ENCODE measurements at places on chromosomes 4 and X.

GRCh38 chr4:113383111-113383785 is 333.8 kb downstream of the ANK2 start:
- DNase-seq: no peak

DNA sequence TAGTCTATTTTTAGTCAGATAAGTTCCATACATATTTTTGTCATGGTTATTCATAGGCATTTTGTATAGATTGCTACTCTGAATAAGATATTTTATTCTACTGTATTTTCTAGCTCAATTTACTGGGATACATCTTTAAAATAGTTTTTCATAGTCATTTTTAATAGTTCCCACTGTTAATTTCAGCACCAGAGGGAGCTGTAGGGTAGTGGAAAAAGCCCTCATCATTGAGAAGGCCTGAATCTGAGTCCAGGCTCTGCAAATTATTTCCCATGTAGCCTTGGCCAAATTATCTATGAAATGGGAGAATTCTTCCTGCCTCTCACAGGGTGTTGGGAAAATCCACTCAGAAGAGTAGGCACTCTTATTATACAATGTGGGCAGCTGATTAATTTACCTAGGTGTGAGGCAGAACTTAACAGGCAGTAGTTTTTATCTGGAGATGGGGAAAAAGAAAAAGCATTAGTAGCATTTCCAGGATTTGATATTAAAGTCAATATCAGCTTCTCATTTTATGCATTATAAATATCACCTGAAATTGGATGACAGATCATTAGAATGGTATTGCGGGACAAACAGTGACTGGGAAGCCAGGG is 102.9 kb upstream of the PAQR3 start:
- DNase-seq: no peak

GRCh38 chrX:39338583-39338982 is 537.3 kb downstream of the MID1IP1 start:
- DNase-seq: no peak

DNA sequence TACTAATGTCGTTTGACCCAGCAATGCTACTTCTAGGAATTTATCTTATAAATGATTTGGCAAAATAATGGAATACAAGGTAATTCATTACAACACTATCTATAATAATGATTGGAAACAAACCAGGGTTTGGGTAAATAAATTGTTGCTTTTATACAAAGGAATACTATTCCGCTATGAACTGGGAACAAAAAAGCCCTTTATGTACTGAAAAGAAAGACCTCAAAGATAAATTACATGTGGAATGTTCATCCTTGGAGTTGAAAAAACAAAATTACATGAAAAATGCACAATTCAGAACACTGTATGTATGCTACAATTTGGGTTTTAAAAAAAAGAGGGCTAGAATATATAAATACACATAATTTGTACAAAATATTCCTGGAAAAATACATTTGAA is 5.2 kb upstream of the NUP54 start:
- DNase-seq: no peak

DNA sequence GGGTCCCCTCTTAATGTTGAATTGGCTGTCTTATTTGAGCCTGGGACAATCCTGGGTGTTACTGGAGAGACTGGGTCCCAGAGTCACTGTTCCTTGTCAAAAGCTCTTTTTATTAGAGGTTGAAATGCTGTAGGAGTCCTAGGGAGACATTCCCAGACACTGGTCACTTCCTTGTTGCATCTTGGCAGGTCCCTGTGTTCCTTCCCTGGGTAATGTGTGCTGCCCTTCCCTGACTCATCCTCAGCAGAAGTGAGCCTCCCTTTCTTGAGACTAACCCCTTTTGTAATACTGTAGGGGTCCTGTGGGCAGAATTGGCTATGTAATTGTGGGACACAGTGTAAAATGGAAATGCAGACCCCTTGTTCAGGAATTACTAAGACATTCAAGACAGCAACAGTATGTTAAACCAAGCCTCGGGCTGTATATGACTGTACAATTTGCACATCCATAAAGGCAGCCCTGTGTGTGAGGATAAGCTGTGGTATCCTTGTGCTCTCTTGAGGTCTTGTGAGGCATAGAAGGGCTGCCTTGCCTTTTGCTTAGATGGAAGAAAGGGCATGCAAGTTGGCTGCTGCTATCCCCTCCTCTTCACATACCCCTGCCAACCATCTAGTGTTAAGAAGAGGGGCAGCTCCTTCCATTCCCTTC is 53.5 kb downstream of the DCLK2 start:
- no peak for DNase-seq

DNA sequence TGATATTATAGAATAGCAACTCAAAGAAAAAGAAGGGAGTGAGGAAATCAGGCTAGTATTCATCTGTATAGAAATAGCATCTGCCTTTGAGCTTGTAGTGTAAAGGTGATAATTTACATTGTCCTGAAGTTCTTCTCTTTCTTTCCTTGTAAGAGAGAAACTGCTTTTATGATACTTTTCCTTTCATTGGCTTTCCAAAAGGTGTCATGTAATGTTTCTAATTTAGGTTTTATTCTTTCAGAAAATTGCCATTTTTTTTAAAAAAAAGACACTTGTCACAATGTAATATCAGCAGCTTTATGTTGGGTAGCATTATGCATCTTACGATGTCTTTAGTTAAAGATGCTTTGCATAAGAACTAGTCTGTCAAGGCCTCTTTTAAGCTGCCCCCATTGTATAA is 1153.8 kb upstream of the PCDH7 start:
- DNase-seq: no peak

DNA sequence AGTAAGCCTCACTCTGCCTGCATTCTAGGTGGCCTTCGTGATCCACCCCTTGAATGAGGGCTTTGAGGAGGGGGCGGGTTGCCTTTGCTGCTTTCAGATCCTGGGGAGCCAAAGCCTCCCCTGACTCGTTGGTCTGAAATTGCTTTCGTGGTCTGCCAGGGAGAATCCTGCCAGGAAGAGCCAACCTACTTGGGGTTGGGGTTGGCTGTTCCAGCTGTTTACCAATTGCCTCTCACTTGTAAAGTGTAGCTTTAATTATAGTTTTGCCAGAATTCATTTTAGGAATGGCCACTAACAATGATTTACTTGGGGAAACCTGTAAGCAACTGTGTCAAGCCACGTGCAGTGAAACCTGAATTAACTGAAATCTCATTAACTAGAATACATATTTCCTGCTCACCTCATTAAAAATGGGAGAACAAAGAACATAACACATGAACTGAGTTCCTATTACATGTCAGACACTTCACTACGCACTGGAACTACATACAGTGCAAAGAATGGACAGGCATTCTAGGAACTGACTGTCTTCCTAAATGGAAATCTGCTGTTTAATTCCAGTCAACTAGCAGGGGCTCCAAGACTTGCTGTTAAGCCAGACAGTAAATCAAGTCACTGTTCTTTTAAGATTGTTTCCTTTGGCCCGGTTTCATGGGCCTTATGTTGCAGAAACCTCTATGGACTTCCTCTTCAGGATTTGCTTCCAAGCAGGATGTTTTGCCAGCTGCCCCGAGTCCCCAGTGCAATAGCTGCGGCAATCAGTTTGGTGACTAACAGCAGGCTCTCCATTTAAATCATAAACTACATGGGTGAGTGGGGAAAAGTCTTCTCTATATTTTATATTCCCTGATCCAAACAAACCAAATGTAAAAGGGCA is 16.4 kb upstream of the NKRF start:
- no peak for DNase-seq

GRCh38 chr4:136414981-136415380 is 1117.3 kb downstream of the PCDH18 start:
- no peak for DNase-seq

- no peak for DNase-seq
These were observed 780.0 kb upstream of the MAGEB2 start for GRCh38 chrX:29435396-29435795.

- DNase-seq: no peak
These were observed 17.1 kb downstream of the GPR34 start for GRCh38 chrX:41705680-41706374.

- DNase-seq: peak; percentile 48
These were observed 1.2 kb upstream of the CD40LG start for GRCh38 chrX:136646602-136647239.

- peak; percentile 81 for DNase-seq
These were observed 3.1 kb upstream of the NR3C2 start for GRCh38 chr4:148445071-148445859.

DNA sequence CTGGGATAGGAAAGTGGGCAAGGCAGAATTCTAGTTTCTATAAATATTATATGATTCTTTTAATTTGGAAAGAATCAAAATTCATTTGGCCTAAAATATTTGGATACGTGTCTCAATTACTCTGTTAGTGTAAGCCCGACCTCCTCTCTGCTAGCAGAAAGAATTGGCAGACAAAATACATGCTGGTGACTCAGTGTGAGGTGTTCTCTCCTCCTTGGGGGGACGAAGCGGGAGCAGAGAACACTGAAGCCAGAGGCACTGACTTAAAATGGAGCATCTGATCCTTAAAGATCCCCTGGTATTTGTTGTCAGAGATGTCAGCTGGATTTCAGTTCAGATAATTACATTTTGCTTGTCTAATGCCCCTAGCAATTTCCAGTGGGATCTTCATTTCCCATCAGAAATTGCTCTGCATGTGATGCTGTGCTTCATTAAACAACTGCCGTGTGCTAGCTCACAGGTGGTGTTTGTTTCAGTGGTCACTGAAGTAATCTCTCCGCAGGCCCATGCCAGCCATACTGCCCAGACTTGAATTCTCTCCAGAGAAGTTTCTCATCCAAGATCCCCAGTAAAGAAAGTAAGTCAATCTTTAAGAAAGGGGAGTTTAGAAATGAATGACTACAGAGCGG is 188.7 kb upstream of the TLL1 start:
- no peak for DNase-seq

GRCh38 chrX:150790021-150790420 is 96.8 kb downstream of the MTMR1 start:
- DNase-seq: no peak

DNA sequence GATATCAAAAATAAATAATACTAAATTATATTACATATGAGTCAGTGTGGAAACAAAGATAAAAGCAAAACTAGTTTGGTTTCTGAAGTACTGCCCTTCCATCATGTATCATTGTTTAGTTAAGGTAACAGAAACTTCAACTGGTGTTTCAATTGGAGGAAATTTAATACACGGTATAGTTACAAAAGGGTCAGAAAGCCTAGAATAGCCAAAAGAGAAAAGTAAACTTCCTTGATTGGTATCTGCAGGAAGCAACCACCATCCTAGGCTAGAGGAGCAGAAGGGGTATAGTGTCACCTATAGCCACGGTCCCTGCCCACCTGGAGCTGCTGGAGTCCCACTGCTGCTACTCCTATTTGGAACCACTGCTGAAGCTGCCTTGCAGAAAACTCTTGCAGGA is 185.6 kb downstream of the SLC7A11 start:
- DNase-seq: no peak

GRCh38 chr4:20043991-20044390 is 207.7 kb upstream of the SLIT2 start:
- no peak for DNase-seq

DNA sequence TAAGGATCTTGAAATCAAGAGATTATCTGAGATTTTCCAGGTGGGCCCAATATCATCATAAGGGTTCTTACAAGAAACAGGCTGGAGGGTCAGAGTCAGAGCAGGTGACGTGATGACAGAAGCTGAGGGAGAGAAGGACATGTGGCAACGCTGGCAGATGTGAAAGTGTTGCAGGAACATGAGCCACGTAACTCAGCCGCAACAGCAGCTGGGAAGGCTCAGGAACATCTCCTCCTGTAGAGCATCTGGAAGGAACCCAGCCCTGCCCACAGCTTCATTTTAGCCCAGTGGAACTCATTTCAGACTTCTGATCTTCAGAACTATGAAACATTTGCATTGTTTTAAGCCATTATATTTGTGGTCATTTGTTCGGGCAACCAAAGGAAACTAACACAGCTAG is 156.3 kb upstream of the VEGFC start:
- no peak for DNase-seq

GRCh38 chr4:113845138-113845537 is 83.6 kb upstream of the CAMK2D start:
- no peak for DNase-seq

GRCh38 chr4:14857475-14857874 is 144.8 kb upstream of the CPEB2 start:
- DNase-seq: no peak

DNA sequence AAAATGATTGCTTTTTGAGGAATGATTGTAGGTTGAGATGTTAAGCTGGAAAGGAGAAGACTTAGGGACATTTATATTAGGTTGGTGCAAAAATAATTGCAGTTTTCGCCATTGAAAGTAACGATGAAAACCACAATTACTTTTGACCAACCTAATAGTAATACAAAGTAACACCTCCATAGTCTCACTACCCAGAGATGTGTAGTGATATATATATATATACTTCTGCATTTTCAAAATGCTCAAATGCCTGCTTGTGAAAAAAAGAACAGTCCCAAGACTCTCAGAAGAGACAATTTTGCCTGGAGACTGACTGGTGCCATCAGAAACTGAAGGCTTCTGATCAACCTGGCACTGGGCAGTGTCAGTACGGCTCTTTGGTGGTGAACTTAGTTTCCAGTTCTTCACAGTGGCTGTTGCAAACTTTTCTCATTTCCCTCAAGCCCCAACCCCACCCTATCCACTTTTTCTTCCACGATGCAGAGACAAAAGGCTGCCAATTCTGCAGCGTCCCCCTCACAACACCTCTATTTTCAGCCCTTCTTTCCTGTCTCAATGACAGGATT is 35.1 kb upstream of the TAPT1 start:
- no peak for DNase-seq

- DNase-seq: no peak
These were observed 83.2 kb downstream of the FUNDC1 start for GRCh38 chrX:44459501-44459900.

DNA sequence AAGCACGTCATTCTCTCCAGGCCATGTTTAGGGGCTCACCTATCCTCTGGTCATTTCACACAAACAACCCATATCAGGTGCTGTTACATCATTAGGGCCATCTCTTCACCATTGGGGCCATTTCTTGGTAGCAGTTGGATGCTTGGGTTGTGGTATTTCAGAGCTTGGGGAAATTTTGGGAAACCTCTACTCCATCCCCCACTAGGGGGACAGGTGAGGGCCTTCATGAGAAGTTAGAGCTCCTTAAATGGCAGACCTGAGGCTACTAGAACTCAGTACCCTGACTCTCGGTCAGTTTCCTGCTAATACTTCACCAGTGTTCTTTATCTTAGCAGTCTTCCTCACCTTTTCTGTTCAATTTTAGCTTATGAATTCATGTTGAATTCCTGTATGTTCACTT is 50.2 kb downstream of the ZNF827 start:
- no peak for DNase-seq

DNA sequence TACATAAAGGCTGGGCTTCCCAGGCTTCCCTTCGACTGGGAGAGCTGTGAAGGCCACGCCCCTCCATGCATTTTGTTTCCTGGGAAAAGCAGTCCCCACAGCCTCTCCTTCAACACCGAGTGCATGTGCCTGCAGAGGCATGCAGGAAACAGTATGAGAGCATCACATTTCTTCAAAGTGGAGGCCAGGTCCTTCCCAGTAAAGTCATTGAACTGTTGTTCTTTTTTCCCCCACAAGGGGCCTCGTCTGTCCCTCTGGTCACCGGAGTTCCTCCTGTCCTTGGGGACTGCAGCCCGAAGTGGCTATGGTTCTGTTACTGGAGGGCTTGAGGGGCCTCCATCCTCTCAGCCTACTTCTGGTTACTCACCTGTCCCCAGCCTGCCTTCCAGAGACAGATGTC is 56.0 kb downstream of the RAI2 start:
- DNase-seq: no peak
